ENCODE measurements at places on chromosomes 7 and 10.
A peak's percentile ranks its signal among the peaks of the same experiment; 100 is the strongest.

GRCh38 chr10:70343712-70344111 lies 38.7 kb downstream of the LRRC20 start:
- DNase-seq = no peak

DNA sequence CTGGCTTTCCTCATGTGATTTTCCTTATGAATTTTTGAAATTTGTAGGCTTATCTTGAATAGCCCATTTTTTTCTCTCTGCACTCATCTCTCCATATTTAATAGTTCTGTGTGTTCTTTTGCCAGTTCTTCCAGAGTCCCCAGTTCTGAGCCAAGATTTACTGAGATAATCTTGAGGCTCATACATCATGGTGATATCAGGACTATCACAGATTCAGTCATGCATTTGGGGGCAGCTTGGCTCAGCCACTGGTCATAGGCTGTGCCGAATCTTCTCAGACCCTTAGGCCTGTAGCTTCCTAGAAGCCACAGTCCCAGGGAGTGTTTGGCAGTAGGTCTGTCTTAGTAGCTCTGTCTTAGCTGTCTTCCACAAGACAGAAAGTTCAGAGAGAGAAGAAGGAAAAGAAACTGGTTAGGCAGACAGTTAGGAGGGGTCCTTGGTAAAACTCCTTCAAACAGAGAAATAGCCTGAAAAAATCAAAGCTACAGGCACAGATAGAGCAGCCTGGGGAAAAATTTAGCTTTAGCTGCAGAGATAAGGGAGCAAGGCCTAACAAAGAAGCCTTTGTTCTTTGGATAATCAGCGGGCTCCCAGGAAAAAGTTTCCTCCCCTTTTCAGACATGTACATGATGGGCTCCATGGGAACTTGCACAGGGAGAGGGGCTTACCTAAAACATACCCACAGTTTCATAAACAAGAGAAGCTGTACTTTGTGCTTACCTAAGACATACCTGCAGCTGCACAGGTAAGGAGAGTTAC lies 29.1 kb downstream of the FAS start:
- DNase-seq = no peak

- DNase-seq = peak; percentile 87
Observed at GRCh38 chr10:100562008-100562672, 26.4 kb downstream of the HIF1AN start.

DNA sequence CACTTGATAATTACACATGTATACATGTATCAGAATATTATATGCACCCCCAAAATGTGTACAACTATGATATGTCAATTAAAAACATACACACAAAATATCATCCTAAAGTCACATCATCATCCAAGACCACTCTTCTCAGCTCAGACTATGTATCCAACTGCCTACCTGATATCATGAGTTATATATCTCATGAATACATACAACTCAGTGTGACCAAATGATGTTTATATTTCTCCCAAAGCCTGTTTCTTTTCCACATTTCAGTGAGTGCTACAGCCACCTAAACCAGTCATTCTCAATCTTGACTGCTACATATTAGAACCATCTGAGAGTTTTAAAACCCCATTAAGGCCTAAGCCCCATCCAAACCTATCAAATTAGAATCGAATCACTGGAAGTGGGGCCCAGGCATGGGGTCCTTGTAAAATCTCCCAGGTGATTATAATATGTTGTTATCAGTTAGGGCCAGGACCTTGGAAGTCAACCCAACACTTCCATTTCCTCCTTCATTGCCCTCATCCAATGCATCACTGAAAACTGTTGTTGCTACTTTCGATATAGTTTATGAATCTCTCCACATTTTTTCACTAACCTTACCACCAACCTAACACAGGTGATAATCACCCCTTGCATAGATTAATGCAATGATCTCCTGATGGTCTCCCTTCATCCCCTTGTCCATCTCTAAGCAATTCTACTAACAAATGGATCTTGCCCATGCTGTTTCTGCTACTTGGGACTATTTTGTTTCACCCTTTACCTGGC lies 53.8 kb upstream of the ITGB8 start:
- DNase-seq = no peak

- DNase-seq = no peak
Observed at GRCh38 chr7:33788531-33788930, 116.8 kb upstream of the BMPER start.

DNA sequence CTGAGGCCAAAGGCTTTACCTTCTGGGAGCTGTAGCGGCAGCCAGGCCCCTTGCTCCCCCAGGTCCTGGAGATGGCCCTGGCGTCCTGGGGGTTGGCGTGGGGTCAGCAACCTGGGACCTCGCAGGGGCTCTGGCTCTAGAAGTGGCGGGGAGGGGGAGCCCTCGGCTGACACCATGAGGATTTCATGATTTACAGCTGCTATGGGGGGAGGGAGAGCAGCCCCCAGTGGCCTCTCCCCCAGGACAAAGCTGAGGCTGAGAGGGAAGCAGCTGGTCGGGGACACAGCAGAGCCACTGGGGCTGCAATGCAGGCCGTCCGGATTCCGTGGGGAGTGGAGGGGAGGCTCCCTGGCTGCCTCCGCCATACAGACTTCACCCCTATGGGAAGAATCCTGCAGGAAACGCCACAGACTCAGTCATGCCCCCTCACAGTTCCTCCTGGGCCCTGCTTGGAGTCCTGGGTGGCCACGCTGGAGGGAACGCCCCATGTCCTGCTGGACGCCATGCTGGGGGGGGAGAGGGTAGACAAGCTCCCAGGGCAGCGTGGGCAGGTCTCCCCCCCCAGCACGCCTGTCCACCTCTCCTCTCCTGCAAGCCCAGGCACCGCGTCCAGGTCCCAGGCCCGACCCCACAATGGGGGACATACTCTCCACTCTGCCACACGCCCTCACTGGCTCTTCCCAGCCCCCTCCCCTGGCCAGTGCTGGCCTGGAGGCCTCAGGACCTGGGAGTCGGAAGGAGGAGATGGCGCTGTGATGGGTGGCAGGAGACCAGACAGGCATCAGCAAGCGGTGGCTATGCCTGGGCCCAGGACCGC lies 243.6 kb downstream of the ELFN1 start:
- DNase-seq = no peak

DNA sequence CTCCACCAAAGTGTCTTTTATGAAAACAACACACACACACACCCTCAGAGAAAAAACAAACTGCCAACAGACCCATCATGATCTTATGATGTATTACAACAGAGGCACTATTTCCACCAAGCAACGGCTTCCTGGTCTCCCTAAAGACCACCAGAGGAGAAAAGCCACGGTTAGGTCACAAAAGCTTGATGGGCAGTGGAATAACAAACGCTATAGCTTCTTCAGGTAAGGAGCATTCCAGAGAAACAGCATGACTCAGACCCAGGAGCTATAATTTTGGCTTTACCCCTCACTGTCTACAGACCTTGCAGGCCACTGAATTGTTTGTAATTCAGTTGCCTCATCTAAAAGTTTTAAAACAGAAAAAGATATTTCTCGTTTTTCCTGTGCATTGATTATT lies 105.7 kb upstream of the GPR141 start:
- no peak for DNase-seq

DNA sequence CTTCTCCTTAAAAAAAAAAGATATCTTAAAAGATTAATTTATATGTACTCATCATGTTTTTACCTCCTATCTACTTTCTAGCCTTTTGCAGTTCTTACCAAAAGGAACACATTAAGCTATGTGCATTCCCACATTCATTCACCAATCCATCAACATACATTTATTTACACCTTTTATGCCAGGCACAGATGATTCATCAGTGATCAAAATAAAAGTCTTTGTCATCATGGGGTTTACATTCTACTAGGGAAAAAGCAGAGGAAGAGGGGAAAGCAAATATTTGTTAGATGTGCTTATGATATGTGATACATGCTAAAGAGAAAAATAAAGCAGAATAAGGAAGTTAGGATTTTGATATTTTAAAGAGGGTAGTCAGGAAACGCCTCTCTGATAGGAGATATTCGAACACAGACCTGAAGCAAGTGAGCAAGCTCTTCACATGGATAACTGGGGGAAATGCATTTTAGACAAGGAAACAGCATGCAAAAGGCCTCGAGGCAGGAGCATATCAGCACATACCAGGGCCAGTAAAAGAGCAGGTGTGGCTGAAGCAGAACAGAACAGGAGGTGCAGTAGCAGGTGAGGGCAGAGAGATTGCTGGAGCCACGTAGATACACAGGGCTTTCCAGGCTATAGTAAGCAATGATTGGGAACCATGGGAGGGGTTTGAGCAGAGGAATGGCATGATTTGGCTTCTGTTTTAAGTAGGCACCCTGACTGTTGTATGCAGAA lies 67.4 kb downstream of the REEP3 start:
- no peak for DNase-seq

GRCh38 chr7:112112822-112113255 lies 93.4 kb downstream of the DOCK4 start:
- no peak for DNase-seq

DNA sequence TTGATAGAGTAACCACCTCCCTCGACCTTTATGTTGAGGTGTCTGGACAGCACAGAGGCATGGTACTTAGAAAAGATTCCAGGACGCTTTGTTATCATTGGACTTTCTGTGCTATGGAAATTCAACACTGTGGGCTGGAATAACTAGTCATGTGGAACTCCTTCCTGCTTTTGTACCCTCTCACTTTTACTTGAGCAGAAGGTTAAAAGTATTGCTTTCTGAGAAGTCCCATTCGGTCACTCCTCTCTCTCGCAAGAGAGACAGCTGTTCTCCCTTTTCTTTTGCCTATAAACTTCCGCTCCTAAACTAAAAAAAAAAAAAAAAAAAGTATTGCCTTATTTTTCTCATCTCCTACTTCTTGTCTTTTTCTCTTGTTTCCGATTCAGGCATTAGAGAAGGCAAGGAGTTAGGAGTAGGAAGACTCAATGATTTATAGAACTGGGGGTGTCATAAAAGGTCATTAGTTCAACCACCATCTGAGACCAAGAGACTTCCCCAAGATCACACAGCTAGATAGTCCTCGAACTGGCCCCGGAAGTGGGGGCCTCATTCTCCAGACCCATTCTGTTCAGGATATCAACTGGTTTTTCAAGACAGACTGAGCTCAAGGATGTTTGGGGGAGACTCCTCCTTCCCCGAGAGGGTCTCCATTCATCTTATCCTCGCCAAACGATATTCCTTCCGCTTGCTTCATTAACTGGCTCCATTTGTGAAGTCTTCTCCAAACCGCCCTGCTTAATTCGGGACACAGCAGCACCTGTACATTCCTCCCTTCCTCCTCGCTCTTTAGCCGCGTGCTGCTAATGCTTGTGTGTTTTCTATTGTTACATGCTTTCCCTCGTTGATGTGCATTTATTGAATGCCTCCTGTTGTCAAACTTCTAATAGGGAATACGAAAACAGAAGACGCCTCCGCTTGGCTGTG lies 995 bp upstream of the INPP5F start:
- DNase-seq = no peak

GRCh38 chr10:49830016-49830415 lies 67.9 kb upstream of the OGDHL start:
- DNase-seq = no peak

DNA sequence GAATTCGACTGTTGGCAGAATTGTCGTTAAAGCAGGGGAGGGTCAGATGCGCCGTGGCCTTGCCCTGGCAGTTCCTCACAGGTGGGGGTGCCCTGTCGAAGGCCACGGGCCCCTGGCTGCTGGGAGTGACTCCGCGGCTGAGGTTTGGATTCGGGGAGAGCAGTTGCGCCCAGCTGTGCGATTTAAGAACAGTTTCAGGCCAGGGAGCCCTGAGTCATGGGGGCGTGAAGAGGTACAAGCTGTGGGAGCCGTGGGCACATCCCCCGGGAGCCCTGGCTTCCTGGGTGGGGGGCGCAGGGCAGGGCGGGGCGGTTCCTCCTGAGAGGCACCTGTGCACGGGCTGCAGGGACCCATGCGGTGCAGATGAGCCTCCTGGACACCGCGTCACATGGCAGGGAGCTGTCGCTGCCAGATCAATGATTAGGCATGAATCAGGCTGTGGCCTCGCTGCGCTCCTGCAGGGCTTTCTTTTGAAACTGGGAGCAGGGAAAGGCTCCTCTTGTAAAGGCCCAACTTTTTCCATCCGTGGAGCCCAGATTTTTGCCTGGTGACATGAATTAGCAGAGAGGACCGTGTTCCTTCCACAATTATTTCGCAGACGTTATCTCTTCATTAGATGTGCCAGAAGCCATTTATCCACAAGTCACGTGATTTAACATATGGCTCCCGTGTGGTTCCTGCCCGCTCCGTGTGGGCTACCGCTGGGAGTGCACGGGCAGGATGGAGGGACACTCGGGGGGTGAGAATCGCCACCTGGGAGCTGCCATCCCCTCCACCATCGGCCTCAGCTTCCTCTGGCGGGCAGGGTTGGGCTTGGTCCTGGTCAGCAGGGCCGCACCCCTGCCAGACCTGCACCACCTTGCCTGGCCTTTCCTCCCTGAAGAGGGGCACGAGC lies 918 bp downstream of the PWWP2B start:
- DNase-seq = peak; percentile 68

- no peak for DNase-seq
Observed at GRCh38 chr10:62155054-62155680, 113.5 kb downstream of the RTKN2 start.

GRCh38 chr10:27391916-27392315 lies 112.2 kb upstream of the RAB18 start:
- no peak for DNase-seq

DNA sequence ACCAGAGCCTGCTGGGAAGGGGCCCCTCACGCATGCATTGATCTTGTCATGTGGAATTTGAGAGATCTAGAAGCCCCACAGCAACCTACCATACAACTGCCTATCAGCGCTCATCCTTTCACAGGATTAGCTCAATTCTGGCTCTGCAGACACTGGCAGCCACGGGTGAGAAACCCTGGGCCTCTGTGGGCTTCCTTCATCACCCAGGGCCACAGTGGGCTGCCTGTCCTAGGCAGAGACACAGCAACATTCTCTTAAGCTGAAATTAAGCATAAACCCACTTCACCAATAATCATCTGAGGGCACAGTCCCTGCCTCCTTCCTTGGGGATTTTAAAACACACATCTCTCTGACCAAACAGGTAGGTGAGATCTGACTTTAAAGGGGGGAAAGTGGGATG lies 3.3 kb upstream of the PRSS2 start:
- no peak for DNase-seq

- DNase-seq = no peak
Observed at GRCh38 chr10:16975188-16975587, 154.4 kb downstream of the CUBN start.

- DNase-seq = no peak
Observed at GRCh38 chr10:18145652-18146051, 5.4 kb downstream of the CACNB2 start.

- DNase-seq = no peak
Observed at GRCh38 chr7:139099172-139099947, 10.2 kb downstream of the ZC3HAV1 start.

DNA sequence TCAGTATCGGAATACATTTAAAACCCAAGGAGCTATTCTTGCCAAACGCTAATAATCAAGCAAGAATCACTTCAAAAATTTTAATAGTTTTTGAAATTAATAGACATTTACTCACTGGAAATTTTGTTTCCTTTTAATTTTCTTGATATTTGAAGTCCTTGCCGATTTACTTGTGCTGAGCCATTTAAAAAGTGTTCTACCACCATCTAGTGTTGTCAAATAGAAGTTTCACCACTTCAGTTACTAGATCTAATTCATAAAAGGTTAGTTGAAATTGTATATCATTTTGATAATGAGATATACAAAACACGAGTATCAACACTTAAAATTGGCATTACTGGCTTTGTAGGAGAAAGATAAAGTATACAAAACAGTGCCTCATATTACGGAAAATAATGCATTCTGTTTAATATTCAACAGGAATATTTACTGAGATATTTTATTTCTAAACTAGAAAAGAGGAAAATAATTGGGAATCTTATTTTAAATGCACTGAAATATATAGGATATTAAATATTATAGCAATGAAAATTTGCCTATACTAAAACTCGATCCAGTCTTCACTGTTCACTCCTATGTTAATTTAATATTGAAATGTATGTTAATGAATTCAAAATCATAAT lies 664.8 kb upstream of the SEMA3D start:
- no peak for DNase-seq

GRCh38 chr10:33871061-33871956 lies 536.8 kb upstream of the NRP1 start:
- no peak for DNase-seq

Measured in activated T-cell treated with anti-CD3 and anti-CD28 coated beads, Interleukin-2, amount 50 U/mL, for 24 hours (primary cell).